ENCODE measurements at places on chromosomes 5 and 9.

- DNase-seq, result no peak
Measured at GRCh38 chr9:13744261-13744901, 464.9 kb upstream of the MPDZ start.

DNA sequence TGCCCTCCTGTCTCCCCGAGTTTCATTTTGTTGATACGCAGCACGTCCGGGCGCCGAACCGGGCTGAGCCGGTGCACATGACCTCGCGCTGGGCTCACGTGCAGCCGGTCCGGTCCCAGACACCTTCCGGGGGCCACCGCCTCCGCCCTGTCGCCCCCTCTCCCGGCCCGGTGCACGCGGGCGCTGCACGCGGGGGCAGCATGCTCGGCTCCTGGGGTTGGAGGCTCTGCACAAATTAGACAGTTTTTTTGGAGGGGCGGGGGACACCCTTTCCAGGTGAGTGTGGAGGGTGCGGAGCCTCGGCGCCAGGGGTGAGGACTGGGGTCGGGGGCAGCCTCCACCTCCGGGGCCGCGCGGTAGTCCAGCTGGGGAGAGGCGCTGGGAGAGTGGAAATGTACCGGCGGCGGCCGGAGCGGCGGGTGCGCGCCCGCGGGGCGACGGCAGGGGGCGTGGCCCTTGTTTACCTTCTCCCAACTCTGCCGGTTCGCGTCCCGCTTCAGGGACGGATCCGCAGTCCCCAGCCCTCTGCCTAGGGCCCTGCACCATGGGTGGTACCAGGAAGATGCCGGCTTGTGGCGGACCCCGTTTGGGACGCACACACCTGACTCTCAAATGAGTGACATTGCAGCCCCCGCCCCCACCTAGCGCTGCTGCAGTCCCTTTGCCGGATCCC, 1.1 kb downstream of the JADE2 start:
- peak; percentile 95 for DNase-seq

DNA sequence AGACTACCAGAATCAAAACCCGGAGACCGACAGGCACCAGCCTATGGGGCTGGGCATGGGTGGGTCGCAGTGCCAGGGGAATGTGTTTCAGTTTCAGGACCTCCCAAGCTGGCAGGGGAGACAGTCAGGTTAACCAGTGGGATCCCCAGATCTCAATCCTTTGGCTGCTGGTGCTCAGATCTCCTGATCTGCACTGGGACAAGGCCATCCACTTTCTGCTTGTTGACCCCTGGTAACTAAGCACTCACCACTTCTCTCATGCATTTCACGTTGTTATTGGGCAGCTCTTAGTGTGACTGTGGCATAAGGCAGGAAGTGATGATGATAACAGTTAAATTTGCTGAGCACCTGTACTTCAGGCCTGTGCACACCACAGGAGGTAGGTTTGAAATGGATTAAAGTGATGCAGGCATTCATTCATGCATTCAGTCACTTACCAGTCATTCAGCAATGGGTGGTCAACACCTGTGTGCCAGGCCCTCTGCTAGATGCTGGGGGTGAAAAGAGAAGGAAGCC, 42.1 kb upstream of the STXBP1 start:
- DNase-seq, result no peak

DNA sequence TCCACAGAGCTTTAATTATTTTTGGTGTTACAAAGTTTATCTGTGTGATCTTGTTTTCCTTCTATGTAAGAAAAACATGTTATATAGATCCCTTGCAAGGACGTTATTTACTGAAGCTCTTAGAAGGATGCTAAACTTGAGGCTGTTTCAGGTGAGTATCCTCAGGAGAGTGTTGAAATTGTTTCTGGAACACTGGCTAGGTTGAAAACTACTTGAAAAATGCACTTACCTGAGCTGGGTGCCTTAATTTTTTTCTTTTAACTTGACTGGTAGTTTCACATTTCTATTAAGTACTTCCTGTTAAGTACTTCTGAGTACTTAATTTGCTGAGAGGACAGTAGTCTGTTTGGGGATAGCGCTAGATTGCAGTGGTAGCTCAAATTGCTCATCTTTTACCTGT, 18.1 kb downstream of the GPBP1 start:
- DNase-seq, result no peak

- no peak for DNase-seq
Measured at GRCh38 chr9:121201045-121201737, 478 bp downstream of the RAB14 start.

DNA sequence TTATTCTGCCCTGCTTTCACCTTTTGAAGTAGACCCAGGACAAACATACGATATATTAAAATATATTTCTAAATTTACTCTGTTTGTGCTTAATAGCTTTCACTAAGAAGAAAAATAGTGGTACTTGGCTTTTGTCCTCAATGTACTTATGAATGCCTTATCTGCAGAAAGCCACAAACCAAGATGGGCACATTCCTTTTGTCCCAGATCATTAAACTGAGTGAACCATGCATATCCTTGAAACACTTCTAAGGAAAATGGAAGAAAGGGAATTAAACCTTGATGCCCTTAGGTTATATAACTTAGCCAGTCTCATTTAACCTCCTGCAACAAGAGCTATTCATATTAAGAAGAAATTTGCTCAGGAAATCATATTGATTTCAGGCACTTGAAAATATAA, 553.8 kb upstream of the CDH9 start:
- DNase-seq, result no peak

GRCh38 chr5:83498585-83498984, 27.0 kb downstream of the VCAN start:
- no peak for DNase-seq
